Amniotic stem cell (primary cell): ENCODE measurements at places on chromosomes 6 and 20.

DNA sequence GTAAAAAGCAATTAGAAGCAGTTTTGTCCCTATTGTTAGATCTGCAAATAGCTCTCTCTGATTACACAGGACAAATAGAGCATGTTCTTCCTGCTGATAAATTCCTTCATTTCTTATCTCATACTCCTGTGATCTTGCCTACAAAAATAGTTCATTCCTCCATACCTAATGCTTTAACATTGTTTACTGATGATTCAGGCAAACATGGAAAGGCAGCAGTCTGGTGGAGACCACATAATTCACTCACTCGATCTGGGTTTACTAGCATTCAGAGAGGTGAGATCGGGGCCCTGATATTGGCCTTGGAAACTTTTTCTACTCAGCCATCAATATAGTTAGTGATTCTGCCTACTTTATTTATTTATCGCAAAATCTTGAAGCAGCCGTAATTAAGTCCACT lies 20.2 kb downstream of the HLA-DPA1 start:
- DNase-seq = no peak

- DNase-seq = no peak
These were observed 3.9 kb upstream of the NECAB3 start for GRCh38 chr20:33677991-33678702.

DNA sequence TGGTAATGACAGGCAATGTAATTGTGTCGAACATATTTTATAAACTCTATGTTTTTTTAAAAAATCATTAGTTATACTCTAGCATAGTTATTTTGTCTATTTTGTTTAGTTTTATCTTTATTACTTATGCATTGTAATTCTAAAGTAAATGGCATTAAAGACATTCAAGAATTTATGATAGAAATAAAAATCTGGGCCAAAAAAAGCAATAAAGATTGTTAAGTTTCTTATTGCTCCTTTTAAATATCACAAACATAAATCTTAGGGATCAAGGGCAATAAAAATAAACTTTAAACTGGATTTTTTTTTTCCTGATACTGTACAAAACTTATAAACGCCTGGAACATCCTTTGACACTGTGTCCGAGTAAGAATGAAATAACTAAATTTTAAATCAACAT lies 931.5 kb upstream of the EYS start:
- no peak for DNase-seq

- no peak for DNase-seq
These were observed 6.3 kb upstream of the HMGN4 start for GRCh38 chr6:26531897-26532296.

DNA sequence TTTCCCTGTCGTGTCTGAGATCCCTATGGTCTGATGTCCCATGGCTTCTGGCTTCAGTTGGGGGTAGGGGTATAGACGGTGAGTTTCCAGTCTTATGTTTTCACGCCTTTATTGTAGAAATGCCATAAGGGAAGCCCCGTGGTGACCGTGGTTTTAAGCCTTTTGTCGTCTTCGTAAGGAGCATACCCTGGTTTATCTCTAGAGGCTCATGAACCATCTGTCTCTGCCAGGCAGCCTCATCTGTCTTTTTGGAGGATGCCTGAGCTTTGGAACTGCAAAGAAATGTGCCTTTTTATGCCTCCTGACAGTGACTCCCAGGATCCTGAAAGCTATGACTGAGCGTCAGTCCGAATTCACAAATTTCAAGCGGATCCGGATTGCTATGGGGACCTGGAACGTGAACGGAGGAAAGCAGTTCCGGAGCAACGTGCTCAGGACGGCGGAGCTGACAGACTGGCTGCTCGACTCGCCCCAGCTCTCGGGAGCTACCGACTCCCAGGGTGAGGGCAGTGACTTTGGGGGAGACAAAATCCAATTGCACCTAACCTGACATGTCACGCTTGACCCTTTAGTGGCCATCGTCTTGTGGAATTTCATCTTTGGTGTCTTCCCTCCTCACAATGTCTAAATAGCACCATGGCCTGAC lies 84.6 kb downstream of the SYNJ2 start:
- no peak for DNase-seq
